ENCODE measurements at places on chromosomes 4 and X.
A peak's percentile ranks its signal among the peaks of the same experiment; 100 is the strongest.

- no peak for DNase-seq
Measured at GRCh38 chrX:40082447-40083119, 15.2 kb downstream of the BCOR start.

- DNase-seq, result no peak
Measured at GRCh38 chrX:116241001-116241400, 70.5 kb downstream of the AGTR2 start.

- DNase-seq, result no peak
Measured at GRCh38 chr4:151822331-151822730, 61.5 kb upstream of the GATB start.

DNA sequence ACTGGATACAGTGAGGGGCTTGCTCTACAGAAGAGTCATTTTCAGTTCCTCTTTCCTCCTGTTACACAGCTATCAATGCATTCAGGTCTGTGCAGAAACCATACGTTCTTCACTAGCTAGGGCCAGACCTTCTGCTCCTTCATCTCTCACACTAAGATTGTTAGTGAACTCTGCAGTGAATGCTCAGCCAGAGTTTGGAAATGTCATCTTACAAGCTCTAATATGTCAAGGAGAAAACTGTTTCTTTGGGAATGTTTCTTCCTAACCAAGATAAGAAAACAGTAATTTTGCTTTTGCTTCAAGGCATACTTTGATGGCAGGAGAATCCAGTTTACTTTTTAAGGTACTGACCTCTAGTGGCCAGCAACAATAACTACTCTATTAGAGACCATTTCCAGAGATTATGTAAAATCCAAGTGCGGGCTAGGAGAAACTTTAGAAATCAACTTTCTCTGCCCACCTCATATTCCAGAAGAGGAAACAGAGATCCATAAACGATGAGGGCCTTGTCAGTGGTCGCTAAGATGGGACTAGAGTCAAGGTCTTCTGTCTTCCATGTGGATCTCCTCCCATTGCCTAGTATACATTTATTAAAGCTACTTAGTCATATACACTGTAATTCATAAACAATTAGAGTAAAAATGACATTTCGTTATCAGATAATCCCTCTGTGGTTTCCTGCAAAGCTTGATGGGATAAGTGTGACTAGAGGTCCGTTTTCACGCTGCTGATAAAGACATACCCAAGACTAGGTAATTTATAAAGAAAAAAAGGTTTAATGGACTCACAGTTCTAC is 12.1 kb upstream of the CC2D2A start:
- no peak for DNase-seq

DNA sequence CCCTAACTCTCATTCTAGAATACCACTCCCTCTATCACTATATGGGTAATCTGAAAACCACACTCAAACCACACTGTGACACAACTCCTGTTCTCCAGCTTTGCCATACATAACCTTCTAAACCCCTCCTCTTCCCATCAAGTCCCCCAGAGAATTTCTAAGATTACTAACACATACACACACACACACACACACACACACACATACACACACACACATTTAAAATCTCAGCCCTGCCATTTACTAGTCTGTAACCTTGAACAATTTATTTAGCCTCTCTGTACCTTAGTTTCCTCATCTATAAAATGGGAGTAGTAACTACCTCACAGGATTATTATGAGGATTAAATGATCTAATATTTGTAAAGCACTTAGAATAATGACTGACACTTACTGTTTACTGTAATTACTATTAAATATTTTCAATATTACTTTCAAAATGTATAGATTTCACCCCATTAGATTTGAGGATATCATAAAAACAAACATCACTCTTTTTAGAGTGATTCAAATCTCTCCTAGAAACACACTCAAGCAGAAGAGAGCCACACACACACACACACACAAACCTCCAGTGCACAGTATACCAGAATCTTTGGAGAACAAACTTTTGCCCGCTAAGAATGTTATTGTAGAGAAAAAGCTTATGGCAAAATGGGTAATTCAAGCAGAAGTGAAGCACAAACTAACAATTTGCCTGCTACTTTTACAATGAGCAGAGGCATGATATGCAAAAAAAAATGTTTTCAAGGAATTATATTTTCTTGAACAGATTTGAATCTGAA is 3.8 kb downstream of the ANKRD50 start:
- DNase-seq, result no peak

- DNase-seq, result no peak
Measured at GRCh38 chr4:72525938-72526337, 43.1 kb downstream of the ADAMTS3 start.

DNA sequence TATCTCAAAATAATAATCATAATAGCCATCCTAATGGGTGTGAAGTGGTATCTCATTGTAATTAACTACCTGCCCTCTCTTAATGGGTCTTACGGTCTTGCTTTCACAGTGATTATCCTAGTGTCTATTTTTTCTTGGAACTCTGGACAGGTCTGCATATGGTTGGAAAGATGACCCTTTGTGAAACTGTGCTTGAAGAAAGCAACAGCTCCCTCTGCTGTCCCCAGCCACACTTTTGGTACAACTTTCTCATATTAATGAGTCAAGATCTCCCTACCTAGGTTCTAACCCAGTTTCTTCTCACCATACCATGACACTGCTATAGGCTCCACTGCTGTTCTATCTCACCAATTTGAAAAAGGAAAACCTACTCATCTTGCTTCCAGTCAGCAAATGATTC is 2.4 kb downstream of the TFDP3 start:
- DNase-seq, result peak; percentile 24

- DNase-seq, result no peak
Measured at GRCh38 chr4:48065587-48066052, 49.0 kb downstream of the NIPAL1 start.

- DNase-seq, result no peak
Measured at GRCh38 chrX:150329868-150330267, 33.2 kb upstream of the MAMLD1 start.

GRCh38 chr4:73520821-73521220 is 39.3 kb downstream of the AFM start:
- DNase-seq, result no peak

GRCh38 chr4:76055016-76055415 is 19.1 kb upstream of the CXCL11 start:
- no peak for DNase-seq

- no peak for DNase-seq
Measured at GRCh38 chr4:86536151-86536550, 58.0 kb upstream of the PTPN13 start.

GRCh38 chr4:145266881-145267280 is 86.5 kb upstream of the OTUD4 start:
- DNase-seq, result no peak

DNA sequence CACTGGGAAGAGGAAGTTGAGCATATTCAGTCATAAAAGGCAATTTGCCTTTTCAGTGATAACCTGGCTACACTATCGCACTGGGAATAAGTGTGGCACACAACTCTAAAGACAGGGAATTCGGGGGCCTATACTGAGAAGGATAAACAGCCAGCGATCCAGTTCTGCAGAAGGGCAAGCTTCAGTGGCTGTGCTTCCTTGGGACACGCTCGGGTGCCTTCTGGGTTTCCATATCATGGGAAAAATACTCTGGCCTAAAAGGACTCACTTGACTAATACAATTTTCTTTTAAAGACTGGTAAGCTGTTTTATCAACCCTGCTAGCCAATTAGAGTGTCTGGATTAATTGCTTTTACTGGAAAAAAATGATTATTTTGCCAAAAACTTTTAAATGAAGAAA is 58.5 kb downstream of the TENM3 start:
- DNase-seq, result no peak

DNA sequence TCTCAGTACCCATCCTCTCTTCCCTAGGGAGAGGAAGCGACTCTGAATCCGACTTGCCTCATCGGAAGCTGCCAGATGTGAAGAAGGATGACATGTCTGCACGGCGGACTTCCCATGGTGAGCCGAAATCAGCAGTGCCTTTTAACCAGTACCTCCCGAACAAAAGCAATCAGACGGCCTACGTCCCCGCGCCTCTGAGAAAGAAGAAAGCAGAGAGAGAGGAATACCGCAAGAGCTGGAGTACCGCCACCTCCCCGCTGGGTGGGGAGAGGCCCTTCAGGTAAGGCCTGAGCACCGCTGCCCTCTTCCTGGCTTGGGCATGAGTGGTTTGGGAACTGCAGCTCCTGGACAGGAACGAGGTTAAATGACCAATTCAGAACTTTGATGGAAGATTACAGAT is 81.2 kb downstream of the LIMCH1 start:
- no peak for DNase-seq

DNA sequence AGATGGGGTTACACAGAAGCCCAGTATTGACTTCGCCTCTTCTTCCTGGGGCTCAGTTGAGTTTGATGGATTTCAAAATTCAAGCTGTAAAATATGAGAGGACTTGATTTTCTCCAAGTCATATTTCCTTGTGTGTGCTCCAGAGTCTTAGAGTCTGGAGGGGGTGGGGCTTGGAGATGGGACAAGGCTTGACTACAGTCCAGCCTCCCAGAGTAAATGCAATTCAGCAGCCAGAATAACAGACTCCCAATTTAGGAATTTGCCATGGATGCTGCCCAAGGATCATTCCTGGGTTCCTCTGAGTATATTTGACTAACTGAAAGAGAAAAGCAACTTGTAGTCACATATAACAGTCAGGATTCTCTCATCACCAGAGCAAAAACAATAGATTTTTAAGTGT is 53.7 kb upstream of the RBPJ start:
- DNase-seq, result no peak

DNA sequence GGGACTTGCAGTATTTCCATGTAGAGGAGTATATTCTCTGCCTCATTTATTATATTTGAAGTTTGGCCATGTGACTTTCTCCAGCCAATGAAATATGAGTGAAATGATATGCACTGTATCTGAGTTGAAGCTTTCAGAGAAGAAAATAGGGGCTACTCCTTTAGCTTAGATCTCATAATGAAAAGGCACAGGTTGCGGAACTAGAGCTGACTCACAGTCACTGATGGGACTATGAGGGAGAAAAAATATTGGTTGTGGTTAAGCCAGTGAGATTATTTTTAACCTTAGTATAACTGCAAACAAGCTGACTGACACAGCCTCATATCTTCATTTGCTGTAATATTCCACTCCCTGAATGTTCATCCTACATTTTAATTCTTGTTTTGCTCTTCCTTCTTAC is 1104.3 kb downstream of the RPA4 start:
- no peak for DNase-seq

DNA sequence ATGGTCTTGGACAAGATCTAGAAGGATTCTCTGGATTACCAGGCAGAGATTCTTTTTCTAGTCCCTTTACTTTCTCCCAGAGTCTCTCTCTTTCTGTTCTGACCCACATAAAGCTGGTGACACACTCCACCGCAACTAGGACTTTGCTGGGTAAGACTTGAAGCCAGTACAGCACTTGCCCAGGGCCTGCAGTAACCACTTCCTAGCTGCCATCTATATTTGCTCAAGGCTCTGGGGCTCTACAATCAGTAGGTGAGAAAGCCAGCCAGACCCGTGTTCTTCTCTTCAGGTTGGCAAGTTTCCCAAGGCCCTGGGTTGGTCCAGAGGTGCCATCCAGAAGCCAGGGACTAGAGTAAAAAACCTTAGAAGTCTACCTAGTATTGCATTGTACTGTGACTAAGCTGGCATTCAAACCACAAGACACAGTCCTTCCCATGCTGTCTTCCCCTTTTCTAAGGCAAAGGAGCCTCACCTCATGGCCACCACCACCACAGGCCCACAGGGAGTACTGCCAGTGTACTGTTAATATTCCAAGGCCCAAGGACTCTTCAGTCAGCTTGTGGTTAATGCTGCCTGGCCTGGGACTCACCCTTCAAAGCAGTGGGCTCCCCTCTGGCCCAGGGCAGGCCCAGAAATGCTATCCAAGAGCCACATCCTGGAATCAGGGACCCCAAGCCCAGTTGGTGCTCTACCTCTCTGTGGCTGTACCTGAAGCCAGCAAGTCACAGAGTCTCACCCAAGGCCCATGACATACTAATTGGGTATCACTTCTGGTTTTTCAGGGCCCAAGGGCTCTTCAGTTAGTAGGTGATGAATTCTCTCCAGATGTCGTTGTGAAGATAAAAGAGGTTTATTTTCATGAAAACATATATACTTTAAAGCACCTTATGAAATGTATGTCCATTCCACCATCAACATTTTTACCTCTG is 54.7 kb downstream of the CD38 start:
- DNase-seq, result no peak

GRCh38 chrX:141814213-141814857 is 23.8 kb upstream of the MAGEC3 start:
- no peak for DNase-seq

- no peak for DNase-seq
Measured at GRCh38 chrX:38970074-38970473, 168.8 kb downstream of the MID1IP1 start.

DNA sequence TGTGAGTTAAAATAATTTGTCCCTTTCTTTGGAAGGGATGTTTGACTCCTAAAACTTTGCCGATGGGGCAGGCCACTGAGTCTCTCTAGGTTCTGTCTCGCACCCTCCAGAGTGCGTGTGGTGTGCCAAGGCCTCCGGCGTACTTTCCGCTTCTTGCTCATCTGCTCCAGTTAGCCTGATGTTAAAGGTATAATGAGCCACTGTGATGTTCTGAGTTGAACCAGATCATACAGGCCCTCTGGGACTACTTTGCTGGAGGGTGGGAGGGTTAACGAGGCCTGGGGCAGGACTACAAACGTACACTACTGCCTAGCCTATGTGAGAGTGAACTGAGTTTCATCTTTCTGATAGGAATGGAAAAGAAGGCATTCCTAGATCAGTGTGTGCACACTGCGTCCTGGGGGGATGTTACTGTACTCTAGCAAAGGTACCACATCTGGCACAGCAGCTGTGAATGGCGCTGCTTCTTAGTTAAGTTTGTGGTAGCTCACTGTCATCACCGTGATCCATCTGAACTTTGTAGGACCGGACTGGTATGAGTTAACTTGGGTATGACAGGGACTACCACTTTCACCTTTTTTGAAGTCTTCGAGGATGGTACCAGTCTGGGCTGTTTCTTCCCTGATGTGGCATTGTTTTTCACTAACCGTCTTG is 60.2 kb downstream of the RGS12 start:
- DNase-seq, result no peak

- no peak for DNase-seq
Measured at GRCh38 chr4:33831442-33832066, 2412.8 kb downstream of the ARAP2 start.

DNA sequence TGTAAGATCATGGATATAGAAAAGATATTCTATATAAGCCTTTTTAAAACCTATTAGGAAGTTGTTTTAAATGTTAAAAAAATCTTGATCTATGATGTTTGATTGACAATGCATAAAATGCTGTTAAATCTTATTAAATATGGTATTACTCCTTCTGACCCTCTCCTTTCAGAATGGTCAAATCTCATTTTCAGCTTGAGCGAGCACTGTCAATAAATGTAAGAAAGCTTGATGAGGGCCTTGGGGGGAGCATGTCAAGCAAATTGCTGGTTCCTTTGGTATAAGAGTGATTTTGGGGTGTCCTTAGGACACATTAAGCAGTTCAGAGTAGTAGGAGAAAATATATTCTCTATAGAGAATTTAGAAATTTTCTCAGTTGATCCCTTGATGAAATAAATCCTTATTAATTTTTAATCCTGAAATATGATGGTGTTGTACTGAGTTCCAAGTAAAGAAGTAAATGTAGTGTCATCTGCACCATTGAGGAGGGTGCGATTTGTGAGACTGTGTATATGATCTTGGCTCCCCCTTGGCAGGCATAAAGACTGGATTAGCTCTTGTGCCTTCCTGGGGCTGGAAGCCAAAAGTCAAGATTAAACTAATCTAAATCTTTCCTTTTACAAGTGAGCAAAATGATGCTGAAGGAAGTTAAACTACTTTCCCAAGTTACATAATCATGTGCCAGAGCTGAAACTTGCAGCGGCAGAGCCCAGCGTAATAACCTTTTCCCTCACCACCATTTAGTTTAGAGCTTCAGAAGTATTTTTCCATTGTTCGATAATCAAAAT is 82.6 kb upstream of the ANK2 start:
- DNase-seq, result no peak

Data from 8988T (cell line).